Sciatic nerve (tissue), 2 donors: ENCODE measurements at places on chromosomes 16 and 17.
A peak's percentile ranks its signal among the peaks of the same experiment; 100 is the strongest.

- DNase-seq = no peak
These were observed 1.5 kb upstream of the SOX9 start for GRCh38 chr17:72119077-72119872.

DNA sequence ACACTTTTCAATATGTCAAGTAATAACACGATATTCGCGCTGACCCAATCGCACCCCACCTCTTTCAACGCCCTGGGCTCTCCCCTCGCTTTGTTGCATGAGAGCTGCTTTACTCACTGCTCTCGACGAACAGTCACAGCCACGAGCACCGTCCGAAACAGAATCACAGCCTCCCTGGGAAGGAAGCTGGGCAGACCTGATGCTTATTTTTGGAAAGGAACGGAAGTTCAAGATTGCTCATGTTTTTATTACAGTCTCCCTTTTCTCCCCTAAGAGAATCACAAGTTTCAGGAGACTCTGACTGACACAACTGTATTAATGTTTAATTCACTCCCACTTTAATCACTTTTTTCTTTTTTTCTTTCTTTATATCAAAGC is 67.8 kb downstream of the ANKRD11 start:
- no peak for DNase-seq

GRCh38 chr16:25176136-25176535 is 40.6 kb upstream of the AQP8 start:
- DNase-seq = no peak

- peak; percentile 75 for DNase-seq
These were observed at the start of gene CX3CL1 for GRCh38 chr16:57372372-57373116. CX3CL1 (plus strand) TSS chr16:57372490; CDS start chr16:57372569, 79 bp downstream.

DNA sequence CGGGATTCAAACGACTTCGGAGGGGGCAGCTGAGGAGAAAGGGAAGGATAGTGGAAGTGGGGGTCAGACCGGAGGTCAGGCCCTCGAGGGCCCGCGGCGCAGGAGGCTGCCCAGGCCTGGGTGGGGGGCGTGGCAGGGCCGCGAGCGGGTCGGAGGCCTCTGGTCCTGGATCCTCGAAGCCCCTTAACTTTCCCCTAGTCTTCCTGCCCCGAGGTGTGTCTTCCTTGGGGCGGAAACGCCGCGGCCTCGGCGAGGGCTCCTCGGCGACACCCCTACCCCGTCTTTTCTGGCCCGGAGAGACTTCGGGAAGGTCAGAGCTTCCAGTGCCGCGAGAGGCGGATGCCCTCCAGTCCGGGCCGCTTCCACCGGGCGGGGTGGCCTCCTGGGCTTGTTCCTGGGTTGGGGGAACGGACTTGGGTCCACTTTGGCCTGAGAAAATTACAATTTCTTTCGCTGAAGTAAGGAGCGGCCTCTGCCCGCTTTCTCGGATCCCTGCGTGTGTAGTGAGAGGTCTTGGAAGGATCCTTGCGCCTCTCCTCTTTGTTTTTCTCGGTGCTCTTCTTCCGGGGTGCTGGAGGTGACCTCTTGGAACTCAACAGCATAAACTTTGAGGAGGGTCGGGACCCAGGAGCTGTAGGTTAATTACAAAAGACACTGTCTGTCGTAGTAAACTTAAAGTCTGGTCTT is 491 bp downstream of the IST1 start:
- DNase-seq = peak; percentile 70

GRCh38 chr16:50645563-50646220 is 35.4 kb downstream of the SNX20 start:
- DNase-seq = no peak

GRCh38 chr17:74704544-74704943 is 8.2 kb downstream of the CD300LF start:
- no peak for DNase-seq

DNA sequence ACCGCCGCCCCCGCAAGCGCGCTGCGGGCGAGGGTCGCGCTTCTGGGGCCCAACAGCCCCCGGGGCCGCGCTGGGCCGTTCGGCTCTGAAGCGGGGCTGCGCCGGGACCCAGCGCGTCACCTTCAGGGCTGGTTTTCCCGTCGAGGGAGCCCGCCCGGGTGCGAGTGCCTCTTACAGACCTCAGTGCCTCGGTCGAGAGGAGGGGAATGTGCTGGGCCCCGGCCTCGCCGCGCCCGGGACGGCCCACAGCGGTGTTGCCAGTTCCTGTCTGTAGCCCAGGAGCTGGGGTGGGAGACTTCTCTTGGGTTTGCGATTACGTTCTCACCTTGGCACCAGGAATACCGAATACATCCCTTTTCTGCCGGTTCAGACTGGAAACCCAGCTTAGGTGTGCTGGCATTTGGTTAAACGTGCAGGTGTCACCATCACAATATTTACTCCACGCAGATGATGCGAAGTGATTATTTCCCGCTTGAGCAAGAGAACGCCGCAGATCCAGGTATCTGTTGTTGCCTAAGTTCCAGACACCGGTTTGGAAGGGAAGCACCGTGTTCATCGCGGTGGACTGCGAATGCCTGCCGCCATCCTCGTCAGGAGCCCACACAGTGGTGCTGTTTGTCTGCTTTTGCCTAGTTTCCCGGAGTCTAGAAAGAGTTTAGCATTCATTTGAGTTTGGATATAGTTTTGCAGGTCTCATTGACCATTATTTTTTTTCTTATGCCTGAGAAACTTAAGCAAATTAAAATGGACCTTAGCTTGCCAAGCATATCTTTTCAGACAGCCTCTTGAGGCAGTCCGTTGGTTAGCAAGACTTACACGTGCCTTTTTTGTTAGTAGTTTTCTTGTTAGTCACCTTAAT is 914 bp downstream of the MAP1LC3B start:
- peak; percentile 78 for DNase-seq
